ENCODE measurements at places on chromosomes 2 and 18.
A peak's percentile ranks its signal among the peaks of the same experiment; 100 is the strongest.

DNA sequence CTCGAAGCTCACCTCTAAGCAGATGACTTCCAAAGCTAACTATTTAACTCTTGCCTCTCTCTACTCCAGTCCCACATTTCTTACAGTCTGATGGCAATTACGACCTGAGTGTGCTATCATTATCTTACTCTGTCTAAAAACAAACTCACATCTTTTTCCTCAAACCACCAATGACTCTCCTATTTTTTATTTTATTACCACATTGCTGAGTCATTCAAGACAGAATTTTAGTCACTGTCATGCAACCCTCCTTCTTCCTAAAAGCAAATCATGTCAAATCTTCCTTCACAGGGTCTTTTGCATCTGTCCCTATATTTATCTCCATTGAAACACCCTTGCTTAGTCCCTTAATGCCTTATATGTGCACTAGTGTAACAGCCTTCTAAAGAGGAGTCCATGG lies 34.6 kb upstream of the C2orf15 start:
- DNase-seq = no peak

GRCh38 chr18:75350512-75350839 lies 77.0 kb downstream of the SMIM21 start:
- no peak for DNase-seq

- no peak for DNase-seq
Observed at GRCh38 chr18:61136711-61137251, 196.4 kb upstream of the CDH20 start.

DNA sequence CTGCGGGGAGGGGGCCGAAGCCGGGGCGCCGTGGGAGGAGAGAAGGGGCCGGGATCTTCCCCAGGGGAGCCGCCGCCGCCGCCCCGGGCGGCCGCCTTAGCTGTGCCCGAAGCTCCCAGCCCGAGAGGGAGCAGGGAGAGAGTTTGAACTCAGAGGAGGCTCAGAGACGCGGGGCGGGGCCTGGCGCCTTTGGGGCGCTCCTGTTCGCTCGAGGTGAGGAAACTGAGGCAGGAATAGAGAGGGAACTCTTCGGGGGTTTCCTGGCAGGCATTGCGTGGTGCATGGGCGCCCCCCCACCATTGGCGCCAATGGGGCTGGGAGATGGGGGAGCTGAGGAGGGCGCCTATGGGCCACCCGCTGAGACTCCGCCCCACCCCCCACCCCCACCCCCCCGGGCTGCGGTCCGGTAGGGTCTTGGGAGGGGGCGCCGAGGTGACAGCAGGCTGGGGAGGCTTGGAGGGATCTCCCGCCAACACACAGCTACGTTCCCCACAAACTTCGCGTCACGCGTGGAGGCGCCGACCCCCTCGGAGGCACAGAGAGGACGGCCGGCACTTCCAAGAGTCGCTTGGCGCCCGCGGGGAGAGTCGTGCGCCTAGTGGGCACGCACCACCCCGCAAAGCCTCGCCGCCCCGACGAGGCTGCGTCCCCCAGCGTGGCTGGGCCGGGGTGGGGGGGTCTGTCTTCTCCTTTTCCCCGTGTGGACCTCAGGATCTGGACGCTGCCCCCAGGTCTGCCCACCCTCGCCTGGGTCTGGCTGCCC lies 680 bp downstream of the CTDSP1 start:
- peak; percentile 91 for DNase-seq

GRCh38 chr2:144151405-144151804 lies 368.5 kb downstream of the ZEB2 start:
- DNase-seq = no peak

- no peak for DNase-seq
Observed at GRCh38 chr2:127567351-127567854, 31.9 kb downstream of the MYO7B start.

Measured in spleen (tissue), 13 donors.